ENCODE measurements at places on chromosomes 5 and 9.

DNA sequence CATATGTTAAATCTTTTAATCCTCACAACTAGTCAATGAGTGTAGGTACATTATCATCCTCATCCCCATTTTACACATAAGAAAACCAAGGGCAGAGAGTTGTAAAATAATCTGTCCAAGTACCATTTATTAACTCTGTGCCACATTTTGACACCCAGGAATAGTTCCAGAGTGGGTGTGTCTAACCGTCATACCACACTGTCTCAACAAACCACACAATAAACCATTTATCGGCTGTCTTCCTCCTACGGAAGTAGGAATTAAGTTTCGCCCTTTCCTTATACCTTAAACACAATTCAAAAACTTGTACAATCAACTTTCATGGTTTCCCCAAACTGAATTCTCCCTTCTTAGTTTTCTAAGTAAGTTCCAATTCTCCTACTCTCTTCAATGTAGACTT is 11.4 kb downstream of the AP3B1 start:
- no peak for DNase-seq

- no peak for DNase-seq
Observed at GRCh38 chr5:128667152-128667551, 129.1 kb upstream of the FBN2 start.

- DNase-seq, result no peak
Observed at GRCh38 chr5:125026867-125027731, 280.7 kb upstream of the ZNF608 start.

DNA sequence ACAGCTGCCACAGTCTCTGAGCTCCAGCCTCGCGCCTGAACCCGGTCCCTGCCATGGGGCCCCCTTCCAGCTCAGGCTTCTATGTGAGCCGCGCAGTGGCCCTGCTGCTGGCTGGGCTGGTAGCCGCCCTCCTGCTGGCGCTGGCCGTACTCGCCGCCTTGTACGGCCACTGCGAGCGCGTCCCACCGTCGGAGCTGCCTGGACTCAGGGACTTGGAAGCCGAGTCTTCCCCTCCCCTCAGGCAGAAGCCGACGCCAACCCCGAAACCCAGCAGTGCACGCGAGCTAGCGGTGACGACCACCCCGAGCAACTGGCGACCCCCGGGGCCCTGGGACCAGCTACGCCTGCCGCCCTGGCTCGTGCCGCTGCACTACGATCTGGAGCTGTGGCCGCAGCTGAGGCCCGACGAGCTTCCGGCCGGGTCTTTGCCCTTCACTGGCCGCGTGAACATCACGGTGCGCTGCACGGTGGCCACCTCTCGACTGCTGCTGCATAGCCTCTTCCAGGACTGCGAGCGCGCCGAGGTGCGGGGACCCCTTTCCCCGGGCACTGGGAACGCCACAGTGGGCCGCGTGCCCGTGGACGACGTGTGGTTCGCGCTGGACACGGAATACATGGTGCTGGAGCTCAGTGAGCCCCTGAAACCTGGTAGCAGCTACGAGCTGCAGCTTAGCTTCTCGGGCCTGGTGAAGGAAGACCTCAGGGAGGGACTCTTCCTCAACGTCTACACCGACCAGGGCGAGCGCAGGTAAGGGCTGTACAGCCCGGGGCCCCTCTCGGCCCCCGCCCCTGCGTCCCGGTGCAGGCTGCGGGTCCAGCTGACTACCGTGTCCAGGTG is 509 bp downstream of the LVRN start:
- no peak for DNase-seq

GRCh38 chr5:104913841-104914281 is 1351.3 kb upstream of the NUDT12 start:
- DNase-seq, result peak; percentile 78

- no peak for DNase-seq
Observed at GRCh38 chr9:8494571-8494970, 695.0 kb upstream of the DMAC1 start.

GRCh38 chr9:90180381-90180780 is 462.2 kb downstream of the DIRAS2 start:
- DNase-seq, result no peak

DNA sequence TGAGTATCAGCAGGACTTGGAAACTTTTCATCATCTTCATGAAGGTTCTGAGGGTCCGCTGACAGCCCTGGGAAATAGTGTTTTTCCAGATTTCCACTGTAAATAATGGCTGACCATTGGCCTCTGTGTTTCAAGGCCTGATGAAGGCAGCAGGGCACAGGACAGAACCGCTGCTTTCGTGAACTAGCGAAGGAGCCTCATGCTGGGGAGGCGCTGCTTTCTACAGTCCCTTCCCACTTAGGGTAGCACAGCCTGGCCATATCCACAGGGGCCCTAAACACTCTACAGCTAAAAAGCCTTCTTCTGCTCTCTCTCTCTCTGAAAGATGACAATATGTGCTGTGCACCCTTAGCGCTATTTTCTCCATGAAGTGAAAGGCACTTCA is 118.2 kb downstream of the MED27 start:
- DNase-seq, result no peak

- DNase-seq, result peak; percentile 10
Observed at GRCh38 chr9:136051837-136052471, 43.1 kb downstream of the NACC2 start.

GRCh38 chr5:66870708-66871107 is 274.5 kb downstream of the MAST4 start:
- no peak for DNase-seq

DNA sequence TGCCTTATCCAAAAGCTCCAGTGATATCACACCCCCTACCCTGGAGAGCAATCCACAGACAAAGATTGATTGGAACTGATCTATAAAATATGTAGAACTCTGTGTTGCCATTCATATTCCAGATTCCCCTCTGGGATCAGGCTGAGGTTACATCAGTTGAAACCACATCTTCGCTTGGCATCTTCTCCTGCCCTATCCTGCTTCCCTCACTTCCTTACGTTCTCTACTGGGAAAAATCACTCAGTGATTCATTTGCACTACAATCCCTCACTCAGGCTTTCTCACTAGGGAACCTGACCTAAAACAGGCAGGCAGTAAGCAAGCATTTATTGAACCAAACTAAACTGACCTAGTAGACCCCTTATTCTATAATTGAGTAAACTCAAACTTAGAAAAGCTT is 111.7 kb downstream of the ESM1 start:
- no peak for DNase-seq

DNA sequence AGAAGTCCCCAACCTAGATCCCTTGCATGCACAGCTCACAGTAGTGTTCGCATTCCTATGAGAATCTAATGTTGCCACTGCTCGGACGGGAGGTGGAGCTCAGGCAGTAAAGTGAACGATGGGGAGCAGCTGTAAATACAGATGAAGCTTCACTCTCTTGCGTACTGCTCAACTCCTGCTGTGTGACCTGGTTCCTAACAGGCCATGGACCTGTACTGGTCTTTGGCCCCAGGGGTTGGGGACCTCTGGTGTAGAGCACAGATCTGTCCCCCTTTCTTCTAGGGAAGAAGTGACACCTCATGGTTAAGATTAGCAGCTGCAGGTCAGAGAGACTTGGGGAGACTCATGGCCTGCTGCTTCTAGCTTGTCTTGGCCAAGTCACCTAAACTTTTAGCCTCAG is 7.1 kb downstream of the ARHGEF28 start:
- no peak for DNase-seq

DNA sequence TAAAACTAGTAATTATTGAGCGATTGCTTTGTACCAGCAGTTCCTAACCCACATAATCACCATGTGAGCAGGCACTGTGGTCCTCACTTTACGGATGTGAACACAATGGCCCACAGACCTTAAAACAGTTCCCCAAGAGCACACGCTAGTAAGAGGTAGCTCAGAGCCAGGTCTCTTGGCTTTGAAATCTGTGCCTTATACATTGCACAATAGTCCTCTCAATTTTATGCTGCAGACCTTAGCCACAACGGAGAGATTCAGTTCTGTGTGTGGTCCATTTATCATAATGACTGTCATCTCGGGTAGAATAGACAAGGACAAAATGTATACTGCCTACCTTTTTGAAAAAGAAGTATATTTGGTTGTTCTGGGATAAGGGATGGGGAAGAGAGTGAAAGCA is 289.0 kb upstream of the ANKRD55 start:
- no peak for DNase-seq

GRCh38 chr5:79025054-79025472 is 40.0 kb upstream of the ARSB start:
- DNase-seq, result no peak

GRCh38 chr5:96703384-96703920 is 41.3 kb downstream of the CAST start:
- no peak for DNase-seq

DNA sequence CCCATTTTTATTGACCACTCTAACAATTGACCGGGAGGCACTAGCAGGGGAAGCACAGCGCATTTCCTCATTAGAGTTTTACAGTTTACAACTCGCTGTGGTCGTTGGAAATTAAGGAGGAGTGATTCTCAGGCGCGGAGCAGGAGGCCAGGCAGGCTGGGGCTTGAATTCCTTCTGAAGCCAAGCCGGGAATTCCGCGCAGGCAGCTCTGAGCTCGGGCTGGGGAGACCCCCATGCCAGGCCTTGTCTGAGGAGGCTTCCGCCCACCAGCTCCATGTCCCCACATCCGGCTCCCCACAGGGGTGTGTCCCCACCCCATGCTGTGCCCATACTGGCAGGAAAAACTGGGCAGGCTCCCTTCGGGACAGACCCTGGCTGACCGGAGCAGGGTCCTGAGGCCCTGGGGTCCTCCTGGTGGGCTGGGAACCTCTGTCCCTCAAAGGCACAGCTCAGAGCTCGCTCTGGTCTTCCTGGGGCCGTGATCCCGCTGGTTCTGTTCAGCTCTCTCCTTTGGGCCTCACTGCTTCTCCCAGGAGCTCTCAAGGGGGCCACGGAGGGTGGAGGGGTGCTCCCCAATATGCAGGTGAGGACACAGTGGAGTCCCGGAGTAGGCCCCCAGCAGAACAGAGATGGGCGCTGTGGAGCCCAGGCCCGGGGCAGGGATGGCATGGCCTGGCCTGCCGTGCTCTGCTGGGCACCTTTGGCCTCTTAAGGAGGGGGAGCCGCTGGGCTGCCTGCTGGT is 1.3 kb upstream of the NRARP start:
- no peak for DNase-seq

DNA sequence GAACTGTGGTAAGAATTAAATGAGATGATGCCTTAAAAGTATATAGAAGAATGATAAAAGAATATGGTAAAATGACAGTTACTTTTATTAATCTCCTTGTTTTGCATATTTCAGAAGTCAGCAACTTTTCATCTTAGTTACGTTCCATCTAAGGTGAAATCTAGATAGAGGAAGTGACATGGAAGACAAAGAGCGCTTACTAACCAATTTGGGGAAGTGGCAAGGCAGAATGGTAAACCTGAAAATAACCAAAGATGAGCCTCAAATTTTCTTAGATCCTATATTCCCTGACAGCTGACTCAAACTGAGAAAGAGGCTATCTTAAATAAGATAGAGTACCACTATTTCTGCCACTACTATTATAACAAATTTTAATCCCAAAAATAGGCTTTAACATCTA is 52.5 kb downstream of the FGF10 start:
- DNase-seq, result no peak

DNA sequence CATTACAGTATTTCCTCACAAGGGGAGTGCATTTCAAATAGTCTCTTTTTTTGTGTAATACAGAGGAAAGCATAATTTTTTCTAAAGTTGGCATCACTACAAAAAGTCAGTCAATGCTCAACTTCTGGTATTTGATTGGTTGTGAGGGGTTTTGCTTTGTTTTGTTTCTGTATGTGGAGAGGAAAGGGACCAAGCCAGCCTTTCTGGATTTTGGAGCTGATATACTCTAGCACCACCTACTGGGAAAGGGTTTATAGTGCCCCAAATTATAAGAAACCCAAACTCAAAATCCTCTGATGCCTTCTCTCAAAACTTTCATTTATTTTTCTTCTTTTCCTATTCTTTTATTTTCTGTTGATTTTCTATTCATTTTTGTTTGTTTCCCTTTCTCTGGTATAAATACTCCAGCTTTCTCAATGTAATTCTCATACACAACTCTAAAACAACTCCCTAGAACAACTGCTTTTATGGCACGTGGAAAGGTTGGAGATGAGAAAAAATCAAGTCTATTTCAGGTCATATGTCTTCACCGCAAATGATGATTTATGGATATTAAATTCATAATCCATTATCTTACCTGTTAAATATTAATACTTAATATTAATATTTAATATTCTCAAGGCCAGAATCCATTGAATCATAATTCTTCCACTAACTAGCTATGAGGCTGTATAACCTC is 69.5 kb upstream of the ANXA1 start:
- DNase-seq, result no peak

DNA sequence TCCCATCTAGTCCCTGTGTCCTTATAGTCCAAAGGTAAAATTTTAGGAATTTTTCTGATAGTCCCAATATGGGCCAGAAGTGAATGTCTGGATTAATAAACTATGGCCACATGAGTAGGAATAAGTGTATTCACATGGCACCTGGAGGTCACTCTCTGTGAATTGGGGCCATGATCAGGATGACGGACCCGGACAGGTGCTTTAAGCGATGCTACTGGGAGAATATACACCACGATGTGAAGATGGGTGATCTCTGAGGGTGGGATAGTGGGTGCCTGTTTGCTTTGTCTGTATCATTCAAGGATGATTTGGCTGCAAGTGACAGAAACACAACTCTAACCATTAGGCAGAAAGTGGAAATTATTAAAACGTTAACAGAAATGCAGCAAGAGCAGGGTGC is 101.2 kb downstream of the UGCG start:
- DNase-seq, result no peak

- DNase-seq, result no peak
Observed at GRCh38 chr9:128138001-128138400, 10.5 kb upstream of the PTGES2 start.

- DNase-seq, result no peak
Observed at GRCh38 chr9:38195737-38196161, 126.7 kb upstream of the SHB start.

GRCh38 chr9:21525174-21525573 is 43.1 kb upstream of the IFNE start:
- DNase-seq, result no peak

GRCh38 chr5:145937432-145938250 is 1.3 kb downstream of the SH3RF2 start:
- no peak for DNase-seq

DNA sequence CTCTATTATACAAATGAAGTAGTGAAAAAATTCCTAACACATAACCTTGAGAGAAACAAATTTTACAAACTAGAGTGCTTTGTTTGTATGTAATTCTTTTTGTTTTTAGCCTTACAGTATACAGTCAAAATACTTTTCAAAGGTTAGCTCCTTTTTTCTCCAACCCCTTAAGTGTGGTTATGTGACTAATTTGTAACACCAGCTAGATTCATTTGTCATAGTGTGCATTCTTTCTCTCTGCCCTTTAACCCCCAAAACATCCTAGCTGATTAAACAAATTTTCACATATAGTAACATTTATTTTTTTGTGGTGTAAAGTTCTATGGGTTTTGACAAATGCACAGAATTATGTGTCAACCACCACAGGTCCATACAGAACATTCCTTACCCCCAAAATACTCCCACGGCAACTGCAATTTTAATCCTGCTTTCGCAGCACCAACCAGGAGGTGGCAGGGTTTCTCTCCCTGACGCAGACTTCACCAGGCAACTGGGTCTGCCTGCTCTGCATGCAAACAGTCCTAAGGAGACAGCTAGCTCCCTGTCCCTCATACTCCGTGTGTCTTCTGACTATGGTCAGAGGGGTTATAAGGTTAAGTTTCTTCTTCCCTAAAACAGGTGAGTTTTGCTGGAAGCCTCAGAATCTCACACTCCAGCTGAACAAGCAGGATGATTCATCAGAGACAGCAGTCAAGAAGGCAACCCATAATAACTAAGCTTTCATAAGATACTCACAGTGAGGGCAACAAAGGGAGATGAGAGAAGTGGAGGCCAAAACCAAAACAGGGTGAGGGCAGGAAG is 44.5 kb upstream of the NR5A1 start:
- no peak for DNase-seq

GRCh38 chr5:178357121-178357521 is 124.5 kb upstream of the PHYKPL start:
- no peak for DNase-seq
